ENCODE measurements at places on chromosomes 3 and 15.

DNA sequence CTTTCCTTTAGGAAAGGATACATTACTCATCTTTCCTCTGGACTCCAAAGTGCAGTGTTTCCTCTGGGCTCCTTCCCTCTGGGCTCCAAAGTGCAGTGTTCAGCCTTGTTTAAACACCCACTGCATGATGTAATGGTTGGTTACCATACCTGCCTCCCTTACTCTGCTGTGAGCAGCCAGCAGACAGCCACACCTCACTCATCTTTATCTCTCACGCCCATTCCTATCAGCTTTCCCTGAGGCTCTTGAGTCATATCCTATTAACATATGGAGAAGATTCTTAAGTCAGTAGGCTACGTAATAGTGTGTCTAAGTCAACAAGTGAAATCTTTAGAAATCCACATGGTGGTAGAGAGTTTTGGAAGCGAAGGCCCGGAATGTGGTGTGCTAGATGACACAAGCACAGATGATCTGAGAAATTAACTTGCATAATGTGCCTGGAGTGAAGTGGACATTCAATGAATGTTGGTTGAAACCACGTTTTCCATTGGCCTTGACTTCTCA lies 97.2 kb upstream of the CTNNB1 start:
- no peak for DNase-seq

- DNase-seq, result no peak
Measured at GRCh38 chr3:125175295-125176078, 37.1 kb downstream of the SLC12A8 start.

DNA sequence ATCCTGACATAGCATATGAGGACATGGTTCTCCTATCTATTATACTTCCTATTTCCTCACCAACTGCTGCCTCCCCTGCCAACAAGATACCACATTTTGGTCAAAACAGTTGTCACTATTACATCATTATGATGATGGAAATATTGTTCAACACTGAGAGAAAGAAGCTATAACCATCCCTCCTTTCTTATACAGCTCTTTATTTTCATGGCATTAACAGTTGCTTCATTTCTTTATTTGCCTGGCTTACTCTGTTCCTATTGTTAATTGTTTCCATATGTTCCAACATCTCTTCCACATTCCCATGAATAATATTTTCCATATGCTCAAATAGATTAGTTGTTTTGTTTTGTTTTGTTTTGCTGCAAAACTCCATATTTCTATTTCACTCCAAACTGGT lies 40.8 kb upstream of the FILIP1L start:
- no peak for DNase-seq

GRCh38 chr3:144380849-144381248 lies 409.2 kb downstream of the DIPK2A start:
- no peak for DNase-seq

GRCh38 chr15:69377216-69377970 lies 36.8 kb upstream of the KIF23 start:
- DNase-seq, result no peak

DNA sequence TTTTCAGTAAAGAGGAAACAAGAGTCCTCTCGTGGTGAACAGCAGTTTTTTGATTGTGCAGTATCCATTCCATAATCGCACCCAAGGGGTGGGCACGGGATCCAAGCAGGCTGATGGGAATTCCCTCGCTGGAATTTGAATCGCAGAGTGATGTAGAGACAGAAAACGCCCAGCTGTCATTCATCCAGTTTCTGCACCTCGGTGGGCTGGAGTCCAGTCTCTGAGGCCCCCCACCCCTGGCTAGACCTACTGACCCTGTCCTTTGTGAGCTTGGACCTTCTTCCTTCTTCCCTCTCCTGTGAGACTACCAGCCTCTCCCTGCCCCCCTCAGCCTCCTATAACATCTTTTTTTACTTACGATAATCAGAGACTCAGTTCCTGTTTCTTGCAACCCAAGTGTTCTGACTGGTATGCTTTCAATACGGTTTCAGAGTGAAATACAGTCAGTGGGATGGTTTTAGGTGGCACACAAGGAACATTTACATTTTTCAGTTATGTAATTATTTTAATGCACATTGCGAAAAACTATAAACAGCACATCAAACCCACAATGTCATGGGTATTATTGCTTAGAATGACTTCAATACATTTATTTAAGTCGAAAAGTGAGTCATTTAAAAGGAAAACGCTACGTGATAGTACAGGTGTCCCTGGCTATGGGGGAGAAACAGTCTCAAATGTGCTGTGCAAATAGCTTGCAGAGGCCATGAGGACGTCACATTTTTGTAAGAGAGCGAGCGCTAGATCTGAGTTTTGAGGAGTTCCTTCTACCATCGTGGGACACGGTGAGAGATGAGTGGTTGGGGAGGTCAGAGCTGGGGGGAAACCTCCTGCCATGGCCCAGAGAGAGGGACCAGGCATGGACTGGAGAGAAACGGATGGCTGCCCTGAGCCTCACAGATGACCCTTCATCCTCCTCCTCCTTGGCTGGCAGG lies 37.5 kb upstream of the CHST2 start:
- peak; percentile 72 for DNase-seq

DNA sequence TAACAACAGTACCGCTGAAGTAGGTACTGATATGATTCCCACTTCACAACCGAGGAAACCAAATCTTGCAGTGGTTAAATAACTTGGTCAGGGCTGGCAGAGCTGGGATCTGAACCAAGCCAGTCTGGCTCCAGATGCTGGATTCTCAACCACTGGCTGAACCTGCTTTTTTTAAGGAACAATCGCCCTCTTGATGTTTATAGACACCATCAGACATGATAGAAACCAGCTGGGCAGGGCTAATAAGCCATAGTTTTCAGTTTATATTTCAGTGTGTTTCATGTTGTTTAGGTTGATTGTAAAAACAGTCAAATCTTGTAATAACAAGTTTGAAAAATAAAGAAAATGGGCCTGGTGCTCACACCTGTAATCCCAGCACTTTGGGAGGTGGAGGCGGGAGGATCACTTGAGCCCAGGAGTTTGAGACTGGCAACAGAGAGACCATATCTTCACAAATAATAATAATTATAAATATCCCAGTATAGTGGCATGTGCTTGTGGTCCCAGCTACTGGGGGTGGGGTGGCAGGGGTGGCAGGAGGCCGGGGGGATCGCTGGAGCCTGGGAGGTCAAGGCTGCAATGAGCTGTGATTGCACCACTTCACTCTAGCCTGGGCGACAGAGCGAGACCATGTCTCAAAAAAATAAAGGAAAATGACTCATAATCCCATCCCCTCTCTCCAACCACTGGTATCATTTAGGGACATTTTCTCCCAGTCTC lies 36.7 kb downstream of the XYLB start:
- no peak for DNase-seq

DNA sequence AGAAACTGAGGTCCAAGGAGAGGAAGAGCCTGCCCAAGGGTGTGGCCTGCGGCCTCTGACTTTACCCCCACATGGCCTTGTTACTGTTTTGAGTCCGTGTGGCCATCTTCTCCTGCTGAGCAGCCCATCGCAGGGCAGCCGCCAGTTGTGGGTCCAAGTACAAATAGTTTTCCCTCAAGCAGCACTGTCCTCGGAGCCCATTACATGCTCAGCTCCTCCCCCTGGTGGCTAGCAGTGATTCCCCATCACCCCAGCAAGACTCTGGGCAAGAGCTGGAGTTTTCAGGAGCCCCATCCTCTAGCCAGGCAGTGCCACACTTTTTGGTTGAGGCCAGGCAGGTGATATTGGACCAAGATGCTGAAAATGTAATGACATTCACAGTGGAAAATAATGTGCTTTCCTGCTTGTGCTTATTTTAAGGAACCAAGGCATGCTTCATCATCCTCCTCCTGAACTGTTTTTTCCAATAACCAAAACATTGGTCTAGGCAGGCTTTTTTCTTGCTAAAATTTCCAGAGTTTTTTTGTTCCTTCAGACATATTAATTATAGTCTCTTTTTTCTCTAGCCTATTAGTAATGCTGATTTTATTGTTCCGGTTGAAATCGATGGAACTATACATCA lies 23.2 kb upstream of the VILL start:
- peak; percentile 70 for DNase-seq

DNA sequence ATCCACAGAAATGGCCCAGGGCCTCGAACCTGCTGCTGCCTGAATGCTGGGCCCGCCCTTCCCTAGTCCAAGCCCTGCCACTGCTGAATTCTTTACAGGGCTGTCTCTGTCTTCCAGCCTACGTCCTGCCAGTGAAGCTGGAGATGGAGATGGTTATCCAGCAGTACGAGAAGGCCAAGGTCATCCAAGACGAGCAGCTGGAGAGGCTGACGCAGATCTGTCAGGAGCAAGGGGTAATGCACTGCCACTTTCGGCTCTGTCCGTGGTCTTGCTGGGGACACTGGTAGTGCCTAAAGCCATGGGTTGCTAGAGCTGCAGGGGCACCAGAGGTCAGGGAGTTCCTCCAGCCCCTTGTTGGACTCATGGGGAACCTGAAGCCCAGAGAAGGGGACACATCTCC lies 115.7 kb downstream of the TMEM266 start:
- DNase-seq, result no peak

DNA sequence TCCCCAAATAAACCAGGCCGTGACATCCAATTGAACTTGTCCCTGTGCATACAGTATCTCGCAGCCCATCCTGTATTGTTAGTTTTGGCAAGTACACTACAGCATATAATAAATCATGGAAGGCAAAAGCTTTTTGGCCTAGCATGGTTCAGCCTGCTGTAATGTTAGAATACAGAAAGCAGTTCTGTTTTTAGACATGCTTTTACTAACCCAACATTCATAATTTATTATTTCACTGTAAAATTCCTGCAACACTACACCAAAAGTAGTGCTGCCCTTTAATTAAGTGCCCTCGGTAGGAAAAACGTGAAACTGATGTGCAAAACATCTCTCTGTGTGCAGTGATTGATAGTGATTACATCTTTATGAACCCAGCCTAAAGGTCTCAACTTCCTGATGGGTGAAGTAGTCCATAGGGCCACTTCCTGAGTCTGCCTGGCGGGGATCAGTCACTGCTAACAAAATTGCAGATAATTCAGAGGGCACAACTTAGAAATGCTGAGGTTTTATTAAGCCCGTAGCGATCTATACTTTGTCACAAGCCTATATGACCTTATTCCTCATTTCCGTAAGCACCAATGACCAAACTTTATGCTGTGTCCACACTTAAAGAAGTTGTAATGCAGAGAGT lies 227.8 kb downstream of the CDIN1 start:
- DNase-seq, result no peak

DNA sequence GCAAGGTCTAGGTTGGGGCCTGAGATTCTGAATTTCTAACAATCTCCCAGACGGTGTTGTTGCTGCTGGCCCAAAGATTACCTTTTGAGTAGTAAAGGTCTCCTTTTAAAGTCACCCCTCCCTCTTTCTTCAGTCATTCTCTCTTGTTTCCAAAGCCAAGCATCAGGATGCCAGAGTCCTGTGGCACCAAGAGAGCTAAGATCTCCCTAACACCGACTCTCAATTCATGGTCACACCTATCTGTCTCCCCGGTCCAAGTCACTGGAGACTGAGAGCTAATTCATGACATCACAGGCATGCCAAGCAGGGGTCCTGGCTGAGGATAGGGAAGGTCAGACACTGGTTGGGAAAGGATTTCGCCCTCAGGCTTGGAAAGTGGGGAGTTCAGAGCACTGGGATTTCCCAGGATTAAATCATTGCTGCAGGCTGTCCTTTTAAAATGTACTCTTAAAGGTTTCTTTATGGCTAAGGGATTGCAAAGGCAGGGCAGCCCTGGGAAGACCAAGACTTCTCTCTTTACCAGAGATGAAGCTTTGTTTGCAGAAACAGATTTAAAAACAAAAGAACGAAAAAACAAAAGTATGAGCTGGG lies 7.3 kb downstream of the SHOX2 start:
- no peak for DNase-seq

DNA sequence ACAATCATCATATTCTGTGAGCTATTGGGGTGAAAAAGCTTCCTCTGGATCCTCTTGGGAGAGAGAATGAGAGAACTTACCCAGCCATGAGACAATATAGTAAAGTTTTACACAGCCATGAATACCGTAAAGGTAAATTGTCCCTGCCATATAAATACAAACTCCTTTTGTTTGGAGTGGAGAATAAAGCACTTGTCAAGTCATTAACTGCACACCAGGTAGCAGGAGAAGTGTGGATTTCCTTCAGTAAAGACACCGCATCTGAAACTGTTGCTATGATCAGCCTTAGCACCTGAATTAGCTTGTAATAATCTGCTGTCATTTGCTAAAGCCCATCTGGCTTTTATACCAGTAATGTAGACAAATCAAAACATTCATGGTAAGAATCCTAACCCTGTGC lies 336.6 kb upstream of the SLCO3A1 start:
- no peak for DNase-seq

- no peak for DNase-seq
Measured at GRCh38 chr3:151265166-151265565, 13.2 kb downstream of the P2RY14 start.

- DNase-seq, result no peak
Measured at GRCh38 chr3:105423397-105423796, 56.7 kb downstream of the ALCAM start.

DNA sequence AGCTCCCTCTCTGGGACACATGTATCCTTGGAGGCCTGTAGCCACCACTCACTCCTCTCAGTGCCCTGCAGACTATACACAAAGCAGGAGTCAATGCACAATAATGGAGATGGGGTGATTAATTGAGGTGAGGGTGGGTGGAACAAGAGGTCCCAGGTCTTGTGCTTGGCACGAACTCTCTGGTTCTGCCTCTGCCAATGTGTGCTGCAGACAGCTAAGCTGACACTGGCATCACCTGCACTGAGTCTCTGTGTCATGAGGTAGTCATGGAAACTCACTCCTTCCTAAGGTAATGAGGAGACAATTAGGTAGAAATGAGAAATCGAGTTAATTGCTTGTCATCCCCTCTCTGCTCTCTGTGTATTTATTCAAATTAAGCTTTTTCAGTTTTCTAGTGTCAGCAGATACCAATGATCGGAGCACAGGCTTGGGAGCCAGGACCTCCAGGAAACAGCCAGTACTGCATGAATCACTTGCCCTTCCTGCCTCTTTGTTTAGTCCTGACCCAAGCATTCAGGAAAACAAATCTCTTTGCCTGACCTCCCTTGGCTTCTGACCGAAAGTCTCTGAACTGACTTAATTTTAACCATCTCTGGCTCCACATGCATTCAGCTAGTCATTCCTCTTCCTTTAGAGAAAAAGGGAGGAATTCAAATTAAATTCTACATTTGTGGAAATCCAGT lies 56.7 kb downstream of the DRD3 start:
- DNase-seq, result no peak

DNA sequence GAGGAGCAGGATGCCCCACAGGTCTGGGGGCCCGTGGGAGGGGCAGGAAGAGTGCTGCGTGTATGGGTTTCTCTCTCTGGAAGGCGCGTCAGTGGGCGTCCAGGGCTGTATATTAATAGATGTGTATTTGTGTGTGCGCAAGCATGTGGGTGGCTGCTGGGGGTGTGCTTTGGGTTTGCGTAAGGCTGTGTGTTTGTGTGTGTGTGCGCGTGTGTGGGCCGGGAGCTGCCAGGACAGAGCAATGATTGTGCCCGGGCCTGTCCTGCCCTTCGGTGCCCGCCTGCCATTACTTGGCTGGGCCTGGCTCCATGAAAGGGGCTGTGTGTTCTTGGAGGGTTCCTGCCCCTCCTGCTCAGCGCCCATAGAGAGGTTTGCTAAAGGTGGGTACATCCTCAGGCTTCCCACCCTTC lies 16.3 kb downstream of the CSPG4 start:
- DNase-seq, result no peak

- no peak for DNase-seq
Measured at GRCh38 chr3:114518206-114518808, 224.5 kb downstream of the TIGIT start.

- no peak for DNase-seq
Measured at GRCh38 chr15:80142646-80143045, 10.2 kb upstream of the FAH start.
